ENCODE measurements at places on chromosomes 1 and 21.

GRCh38 chr21:29654855-29655254 is 284.9 kb downstream of the GRIK1 start:
- DNase-seq, result no peak

DNA sequence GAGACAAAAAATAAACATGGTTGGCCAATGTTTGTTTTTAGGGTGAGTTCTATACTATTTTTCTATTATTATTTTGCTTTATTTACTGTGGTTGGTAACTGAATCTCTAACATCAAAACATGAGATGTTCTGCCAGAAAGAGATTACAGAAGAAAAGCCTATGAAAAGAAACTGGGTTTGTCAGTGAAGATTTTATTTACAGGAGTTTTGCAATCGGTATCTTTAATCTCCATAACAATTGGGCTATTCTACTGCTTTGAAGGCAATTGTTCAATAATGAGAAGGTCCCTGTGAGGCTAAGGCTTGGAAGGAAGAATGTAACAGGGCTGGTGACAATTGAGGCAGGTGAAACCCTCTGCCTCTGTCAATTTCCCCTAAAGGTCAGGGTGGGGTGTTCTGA is 155.5 kb downstream of the CLIC6 start:
- DNase-seq, result no peak

DNA sequence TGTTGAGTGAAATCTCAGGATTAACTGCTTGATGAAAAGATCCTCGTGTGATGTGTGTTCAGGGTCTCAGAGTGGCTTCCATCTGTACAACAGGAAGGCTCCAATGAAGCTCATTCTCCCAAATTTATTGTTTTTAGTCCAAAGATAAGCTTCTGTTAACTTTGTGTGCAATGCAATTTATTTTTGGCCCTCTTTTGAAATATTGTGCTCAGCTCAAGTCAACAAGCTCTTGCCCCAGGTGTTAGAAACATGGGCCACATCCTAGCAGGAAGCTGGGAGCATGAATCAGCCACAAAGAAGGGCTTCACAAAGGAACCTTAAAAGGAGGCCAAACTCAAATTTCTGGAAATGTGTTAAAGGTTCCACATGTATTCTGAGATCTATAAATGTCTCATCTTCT is 135.7 kb downstream of the PCP4 start:
- DNase-seq, result no peak

- DNase-seq, result no peak
Measured at GRCh38 chr1:201597551-201598230, 58.8 kb downstream of the NAV1 start.

Data from CD4-positive, alpha-beta T cell treated with Interleukin-17A for 4 hours (primary cell).